GM13977 (cell line): ENCODE measurements at places on chromosomes 6 and 20.

DNA sequence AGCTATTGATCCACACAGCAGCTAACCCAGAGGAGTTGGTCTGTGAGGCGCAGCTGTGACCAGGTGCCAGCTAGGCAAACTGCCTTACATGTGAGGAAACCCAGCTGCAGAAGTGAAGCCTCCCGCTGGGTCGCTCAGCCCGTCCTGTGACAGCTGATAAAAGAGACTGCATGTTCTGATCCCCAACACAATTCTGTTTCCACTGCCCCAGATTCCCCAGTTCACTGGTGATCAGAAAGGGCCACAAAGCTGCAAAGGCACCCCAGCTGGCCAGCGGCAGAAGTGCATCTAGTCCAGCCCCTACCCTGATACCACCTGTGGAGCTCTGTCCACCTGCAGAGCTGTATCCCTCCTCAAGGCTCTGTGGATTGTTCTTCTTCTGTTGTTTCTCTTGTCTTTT lies 64.5 kb downstream of the CTNNBL1 start:
- no peak for DNase-seq

- no peak for DNase-seq
These were observed 136.3 kb downstream of the ADGRB3 start for GRCh38 chr6:68771426-68771825.

DNA sequence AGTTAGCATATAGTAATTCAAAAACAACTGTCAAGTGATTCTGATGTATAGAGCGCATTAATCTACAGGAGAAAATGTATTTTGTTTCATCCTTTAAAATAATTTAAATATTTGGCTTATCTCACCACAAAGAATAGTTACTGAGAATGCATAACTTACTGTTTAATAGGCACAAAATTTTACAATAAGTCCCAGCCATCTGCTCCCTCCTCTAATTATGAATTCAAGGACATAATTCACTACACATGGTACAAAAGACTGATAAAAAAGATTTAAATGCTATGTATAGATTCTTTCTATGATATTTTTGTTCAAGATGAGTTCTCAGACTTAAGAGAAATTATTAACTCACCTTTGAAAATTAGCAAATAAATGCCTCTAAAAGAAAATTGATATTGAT lies 242.0 kb downstream of the FUT9 start:
- no peak for DNase-seq

- DNase-seq = peak; percentile 80
These were observed 120.0 kb upstream of the AGPAT4 start for GRCh38 chr6:161393839-161394364.

DNA sequence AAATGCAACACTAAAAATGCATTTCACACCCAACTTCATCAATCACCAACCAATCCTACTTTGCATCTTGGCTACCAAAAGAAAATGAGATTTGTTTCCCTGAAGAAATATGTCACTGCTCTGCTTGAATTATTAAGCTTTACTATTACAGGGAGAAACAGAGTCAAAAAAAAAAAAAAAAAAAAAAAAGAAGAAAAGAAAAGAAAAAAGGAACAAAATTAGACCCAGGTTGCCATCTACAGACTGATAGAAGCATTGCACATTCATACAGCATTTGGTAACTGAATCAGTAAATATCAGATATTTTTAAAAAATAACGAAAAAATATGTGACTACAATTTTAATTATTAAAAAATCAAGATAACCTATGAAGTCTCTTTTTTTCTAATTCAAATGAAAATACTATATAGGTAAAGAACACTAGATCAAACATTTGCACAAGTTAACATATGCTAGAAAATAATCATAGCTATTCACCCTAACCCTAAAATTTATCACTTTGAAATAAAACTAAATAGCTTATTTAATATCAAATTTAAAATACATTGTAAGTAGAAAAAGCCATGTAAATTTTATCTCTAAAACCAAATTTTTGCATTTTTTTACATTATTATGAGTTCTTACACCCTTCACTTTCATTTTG lies 83.3 kb downstream of the DCDC2 start:
- peak; percentile 18 for DNase-seq

- no peak for DNase-seq
These were observed 705.3 kb downstream of the KIF16B start for GRCh38 chr20:15867899-15868298.

DNA sequence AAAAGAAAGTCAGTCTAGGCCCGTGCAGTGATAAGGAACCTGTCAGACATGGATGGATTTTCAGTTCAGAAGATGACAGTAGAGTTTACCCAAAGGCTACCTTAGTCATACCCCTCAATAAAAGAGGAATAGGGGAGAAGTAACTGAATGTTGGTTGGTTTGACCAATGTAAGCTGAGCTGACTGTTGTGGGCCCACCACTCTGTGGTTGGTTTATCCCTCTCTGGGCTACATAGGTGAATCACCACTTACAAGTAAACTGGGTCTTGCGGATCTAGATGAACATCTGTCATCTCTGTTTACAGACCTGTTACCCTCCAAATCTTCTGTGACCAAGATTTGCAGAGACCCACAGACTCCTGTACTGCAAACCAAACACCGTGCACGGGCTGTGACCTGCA lies 37.2 kb upstream of the MYLK2 start:
- DNase-seq = no peak

GRCh38 chr20:57317789-57318371 lies 11.7 kb upstream of the SPO11 start:
- no peak for DNase-seq

- DNase-seq = no peak
These were observed 517.0 kb upstream of the NRSN1 start for GRCh38 chr6:23608931-23609435.

- no peak for DNase-seq
These were observed 26.1 kb downstream of the GFOD1 start for GRCh38 chr6:13461307-13461706.

DNA sequence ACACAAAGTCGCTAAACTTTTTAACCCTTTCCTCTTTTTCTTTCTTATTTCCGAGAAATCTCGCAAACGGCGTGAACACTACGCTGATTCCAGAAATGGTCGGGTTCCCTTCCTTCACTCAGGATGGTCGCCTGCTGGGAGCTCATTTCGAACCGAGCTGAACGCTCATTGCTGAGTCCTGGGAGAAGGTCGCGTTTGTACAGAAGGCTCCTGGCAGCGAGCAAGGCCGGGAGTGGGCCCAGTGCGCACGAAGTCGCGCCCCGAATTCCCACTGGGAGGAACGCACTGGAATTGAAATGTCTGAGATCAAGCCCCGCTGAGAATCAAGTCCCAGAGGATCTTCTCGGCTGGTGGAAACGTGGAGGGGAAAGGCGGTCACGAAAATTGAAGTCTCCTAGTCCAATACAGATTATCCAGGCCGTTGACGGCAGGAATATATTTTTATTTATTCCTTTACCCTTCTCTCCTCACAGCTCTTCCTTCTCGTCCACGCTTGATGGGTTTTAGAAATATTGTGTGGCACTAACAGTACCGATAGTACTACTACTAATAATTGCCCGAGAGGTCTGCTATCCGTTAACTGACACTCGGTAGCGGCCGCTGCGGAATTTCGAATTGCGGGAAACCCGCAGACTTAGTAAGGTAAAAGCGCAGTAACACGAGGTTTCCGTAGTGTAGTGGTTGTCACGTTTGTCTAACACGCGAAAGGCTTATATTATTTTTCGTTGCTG lies 207.2 kb upstream of the ZNF184 start:
- no peak for DNase-seq

DNA sequence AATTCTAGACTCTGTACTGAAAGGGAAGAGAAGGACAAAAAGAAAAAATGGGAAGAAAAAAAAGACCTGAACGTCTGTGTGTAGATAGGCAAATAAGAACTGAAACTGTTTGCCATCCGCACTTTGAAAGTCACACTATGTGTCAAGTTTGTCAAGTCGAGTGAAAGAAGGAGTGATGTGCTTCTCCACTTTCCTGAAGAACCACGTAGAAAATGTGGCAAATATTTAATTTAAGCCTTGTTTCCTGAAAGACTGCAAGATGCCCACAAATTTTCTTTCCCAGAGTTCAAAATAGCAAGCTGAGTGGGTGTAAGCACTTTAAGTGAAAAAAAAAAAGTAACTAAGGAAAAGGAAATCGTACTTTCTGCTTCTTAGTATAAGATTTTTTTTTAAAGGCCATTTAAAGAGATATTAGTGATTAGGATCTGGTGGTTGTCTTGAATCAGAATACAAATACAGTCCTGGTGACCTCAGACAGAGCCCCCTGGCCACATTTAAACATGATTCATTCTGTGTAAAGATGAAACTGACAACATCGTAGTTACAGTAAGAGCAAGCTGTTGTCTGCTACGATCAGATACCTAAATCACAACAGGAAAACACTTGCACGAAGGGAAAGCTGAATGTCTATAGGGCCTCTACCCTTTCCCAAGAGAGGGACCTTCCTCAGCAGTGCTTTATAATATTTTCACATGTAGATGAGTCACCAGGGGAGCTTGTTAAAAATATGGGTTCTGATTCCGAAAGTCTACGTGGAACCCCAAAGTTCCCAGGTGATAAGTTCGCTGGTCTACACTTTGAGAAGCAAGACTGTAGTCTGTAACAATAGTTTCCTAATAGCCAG lies 102.3 kb downstream of the HIVEP2 start:
- peak; percentile 25 for DNase-seq

DNA sequence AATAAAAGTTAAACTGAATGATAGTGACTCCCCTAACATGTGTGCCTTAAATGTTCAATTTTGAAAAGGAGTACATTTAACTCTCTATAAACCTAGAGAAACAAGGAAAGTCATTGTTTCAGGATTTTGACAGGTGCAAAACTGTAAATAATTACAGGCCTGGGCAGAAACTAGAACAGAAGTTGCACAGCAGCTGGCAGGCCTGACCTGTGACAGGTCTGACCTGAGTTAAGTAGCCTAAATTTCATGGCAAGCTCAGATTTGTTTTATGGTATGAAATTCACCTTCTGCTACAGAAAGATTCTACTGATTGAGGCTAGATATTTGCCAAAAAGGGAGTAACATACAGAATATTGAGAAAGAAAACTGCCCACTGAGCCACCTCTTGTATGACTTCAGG lies 166.1 kb downstream of the CDKAL1 start:
- DNase-seq = no peak

- DNase-seq = no peak
These were observed 5.1 kb downstream of the UBE2C start for GRCh38 chr20:45817376-45818194.

DNA sequence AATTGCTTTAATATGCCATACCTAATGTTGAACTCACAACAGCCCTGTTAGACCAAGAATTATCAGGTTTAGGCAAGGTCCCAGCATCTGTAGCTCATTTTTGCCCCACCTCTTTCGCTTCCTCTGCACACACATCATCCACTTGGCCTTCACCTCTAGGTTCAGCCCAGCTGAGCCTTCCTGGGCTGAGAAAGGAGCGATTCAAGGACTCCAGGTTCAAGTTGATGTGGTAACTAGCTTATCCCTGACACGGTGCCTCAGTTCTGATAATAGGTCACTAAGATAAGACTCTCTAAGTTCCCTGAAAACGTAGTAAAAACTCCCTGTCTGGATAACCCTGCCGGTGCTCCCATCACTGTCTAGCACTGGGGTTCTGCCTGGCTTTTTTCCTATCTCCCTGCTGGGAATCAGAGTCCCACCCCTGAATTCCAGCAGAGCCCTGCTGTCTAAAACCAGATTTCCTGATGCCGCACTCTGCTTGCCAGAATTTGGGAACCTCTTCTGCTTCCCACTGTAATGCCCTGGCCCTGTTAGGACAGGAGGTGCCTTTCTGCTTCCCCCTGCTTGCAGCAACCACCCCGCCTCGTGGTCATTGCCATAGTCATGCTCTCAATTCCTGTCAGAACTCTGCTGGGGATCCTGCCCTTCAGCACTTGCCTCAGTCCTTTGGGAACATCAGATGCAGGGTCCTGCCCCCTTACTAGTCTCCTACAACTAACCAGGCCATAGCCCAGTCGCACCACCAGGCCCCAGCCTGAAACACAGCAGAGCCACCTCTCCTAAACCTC lies 47.6 kb downstream of the ALDH8A1 start:
- DNase-seq = no peak

DNA sequence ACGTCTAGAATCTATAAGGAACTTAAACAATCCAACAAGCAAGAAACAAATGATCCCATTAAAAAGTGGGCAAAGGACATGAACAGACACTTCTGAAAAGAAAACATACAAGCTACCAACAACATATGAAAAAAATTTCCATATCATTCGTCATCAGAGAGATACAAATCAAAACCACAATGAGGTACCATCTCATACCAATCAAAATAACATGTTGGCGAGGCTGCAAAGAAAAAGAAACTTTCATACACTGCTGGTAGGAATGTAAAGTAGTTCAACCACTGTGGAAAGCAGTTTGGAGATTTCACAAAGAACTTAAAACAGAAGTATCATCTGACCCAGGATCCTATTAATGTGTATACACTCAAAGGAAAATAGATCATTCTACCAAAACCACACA lies 243.9 kb upstream of the RUNX2 start:
- no peak for DNase-seq

- no peak for DNase-seq
These were observed 90.6 kb downstream of the PAX1 start for GRCh38 chr20:21796059-21796458.

DNA sequence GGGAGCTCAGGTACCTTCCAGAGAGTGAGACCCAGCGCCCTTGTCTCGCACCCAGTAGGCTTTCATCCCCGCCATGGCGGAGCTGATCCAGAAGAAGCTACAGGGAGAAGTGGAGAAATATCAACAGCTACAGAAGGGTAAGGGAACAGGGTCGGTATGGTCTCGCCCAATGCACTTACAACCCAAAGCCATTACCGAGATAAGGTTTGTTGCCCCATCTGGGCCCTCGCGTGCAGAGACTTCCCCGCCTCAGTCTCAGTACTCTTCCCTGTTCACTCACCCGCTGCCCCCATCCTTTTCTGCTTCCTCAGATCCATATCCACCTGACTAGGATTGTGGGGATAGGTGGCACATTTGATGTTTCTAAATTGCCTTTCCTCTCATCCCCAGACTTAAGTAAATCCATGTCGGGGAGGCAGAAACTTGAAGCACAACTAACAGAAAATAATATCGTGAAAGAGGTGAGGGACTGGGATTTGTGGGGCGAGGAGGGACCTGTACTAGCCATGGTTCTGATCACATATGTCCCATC lies 449 bp downstream of the PFDN6 start:
- no peak for DNase-seq

- DNase-seq = no peak
These were observed 13.0 kb upstream of the RBM24 start for GRCh38 chr6:17268114-17268513.

DNA sequence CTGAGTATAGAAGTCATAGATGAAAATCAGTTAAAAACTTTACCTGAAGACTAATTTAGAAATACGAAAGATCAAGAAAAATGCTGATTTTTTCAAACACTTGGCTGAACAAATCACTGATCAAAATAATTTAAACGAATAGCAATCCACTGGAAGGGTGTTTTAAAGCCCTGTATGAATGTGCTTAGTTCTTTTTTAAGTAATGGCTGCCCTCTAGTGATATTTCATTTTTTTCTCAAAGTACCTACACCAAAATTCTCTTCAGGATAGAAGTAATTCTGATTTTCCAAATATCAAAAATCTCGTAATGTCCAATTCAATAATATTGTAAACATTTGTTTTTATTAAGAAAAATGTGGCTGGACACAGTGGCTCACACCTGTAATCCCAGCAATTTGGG lies 32.5 kb downstream of the AKAP7 start:
- DNase-seq = no peak

GRCh38 chr20:46343975-46344357 lies 35.7 kb upstream of the CDH22 start:
- DNase-seq = no peak
